CD4-positive, alpha-beta T cell treated with Interleukin-10 for 1 hour (primary cell): ENCODE measurements at places on chromosomes 16 and 17.

DNA sequence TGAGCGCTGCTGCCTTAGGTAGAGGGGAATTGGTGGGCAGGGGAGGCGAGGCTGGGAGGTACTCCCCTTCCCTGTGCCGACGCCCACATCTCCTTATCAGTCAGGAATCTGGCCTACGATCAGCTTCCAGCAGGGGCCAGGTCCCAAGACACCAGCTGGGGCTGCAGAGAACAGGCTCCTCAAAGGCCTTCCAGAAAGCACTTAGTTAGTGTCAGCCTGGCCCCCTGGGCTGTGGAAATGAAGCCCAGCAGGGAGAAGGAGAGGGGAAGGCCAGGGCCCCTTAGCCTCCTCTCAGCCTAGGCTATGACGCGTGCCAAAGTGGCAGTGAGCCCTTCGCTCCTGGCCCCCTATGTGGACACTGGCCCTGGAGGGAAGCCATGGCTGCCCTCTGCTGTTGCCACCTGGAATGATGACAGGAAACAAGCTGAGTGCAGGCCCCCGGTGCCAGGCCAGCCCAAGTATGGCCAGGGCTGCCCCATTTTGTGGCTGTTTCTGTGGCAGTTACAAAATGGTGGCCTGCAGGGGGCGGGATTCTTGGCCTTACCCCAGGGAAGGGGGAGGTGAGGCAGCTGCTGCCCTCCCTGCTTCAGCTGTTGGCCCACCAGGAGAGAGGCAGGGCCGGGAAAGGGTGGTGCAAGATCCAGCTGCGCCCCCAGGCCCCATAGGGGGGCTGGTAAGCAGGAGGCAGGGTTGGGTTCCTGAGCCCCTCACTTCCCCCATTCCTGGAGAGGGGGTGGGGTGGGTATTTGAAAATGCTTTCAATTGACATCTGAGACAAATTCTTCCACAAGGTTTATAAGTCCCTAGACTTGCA lies 11.3 kb downstream of the TBX4 start:
- no peak for DNase-seq

- no peak for DNase-seq
Observed at GRCh38 chr17:16969931-16970906, 1.7 kb downstream of the TNFRSF13B start.

GRCh38 chr17:62591333-62591732 lies 36.1 kb upstream of the MRC2 start:
- DNase-seq = no peak

DNA sequence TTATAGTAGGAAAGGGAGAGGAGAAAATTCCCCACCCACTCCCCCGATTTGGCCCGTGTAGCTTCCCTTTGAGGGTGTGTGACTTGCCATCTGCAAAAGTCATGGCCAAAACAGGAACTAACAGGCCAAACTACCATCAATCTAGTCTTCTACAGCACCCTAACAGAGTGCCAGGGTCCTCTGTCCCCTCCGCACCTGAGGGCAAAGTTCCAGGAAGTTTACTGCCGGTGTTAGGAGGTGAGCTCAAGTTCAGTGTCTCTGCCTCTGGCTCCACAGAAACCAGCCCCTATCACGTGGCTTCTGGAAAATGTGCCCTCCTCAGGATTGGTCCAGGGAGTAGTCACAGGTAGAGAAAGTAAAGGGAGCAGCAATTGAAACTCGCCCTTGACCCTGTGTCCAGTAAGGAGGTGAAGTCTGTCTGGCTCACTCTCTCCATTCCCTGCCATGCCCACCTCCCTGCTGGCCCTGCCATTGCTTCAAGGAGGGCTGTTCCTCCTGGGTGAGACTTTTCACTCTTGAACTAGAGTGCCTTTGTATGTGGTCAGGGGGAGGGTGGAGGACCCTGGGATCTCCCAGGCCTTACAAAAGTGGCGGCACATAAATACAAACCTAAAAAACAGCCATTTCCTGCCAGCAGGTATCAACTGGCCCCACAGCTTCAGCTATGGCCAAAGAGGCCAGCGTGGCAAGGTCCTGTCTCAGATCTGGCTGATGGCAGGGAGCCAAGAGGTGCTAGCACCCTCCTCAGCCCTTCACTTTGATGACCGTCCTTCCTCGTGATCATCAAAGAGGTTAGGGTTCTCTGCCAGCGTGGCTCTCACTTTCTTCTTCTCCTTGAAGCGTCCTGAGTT lies 5.3 kb downstream of the PRR15L start:
- no peak for DNase-seq

GRCh38 chr17:76957678-76958464 lies 89.7 kb downstream of the MGAT5B start:
- DNase-seq = no peak

- DNase-seq = no peak
Observed at GRCh38 chr17:63001689-63002394, 35.8 kb downstream of the TANC2 start.
